ENCODE measurements at places on chromosomes 5 and 9. TPM values are rescaled to one million over a fixed set of nuclear protein-coding genes. Genes with fewer than 3 reads are reported as not detected.

The CDKN2B-AS1 gene
- polyA plus RNA-seq: not detected

The ZNF883 gene
- 0.92 TPM for polyA plus RNA-seq

The IL3 gene
- polyA plus RNA-seq: not detected

The CNTFR gene
- 2.2 TPM for polyA plus RNA-seq

The COMMD10 gene
- 32.4 TPM for polyA plus RNA-seq

The TMC1 gene
- 0.33 TPM for polyA plus RNA-seq

The ARID3C gene
- polyA plus RNA-seq: not detected

DNA sequence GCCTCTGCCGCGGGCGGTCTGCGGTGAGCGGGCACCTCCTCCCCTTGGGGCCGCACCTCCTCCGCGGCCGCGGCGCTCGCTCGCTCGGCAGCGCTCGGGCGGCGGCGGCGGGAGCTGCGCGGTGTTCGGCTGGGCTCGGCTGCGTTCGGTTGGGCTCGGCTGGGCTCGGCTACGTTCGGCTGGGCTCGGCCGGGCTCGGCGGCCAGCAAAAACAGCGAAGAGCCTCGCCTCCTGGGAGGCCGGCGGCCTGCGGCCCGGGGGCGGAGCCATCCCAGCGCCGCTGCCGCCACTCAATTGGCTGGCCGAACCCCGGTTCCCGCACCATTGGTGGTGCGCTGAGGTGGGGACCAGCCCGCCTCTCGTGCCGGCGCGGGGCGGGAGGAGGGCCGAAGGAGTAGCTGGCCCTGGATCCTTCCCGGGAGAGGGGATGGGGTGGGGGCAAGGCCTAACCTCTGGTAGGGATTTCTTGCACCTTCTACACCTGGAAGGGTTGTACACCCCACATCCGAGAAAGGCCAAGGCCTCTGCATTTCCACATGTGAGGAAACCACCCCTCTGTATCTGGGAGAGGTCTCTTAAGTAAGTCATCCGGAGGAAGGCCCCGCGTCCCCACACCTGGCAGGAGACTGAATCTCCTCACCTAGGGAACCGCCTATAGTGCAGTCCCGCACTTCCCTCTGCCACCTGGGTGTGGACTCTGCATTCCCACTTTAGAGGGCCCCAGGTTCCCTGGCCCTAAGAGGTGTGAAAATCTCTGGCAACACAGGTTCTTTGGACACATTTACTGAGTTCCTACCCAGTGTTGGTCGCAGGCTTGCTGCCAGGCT is at the start of gene ENHO:
ENHO (minus strand) TSS at position 20 of the 827 bp plus-strand sequence. CDS start 1,295 bp downstream, outside the sequence.
- H3K36me3 ChIP-seq: no peaks in the 10 kb centered on the region
- peak; percentile 98 for DNase-seq
- no peaks in the 10 kb centered on the region for H3K27me3 ChIP-seq
- H3K4me3 ChIP-seq: peak within 1 kb of the TSS; percentile 54
- peaks cover 17% of the 10 kb centered on the region for H3K4me1 ChIP-seq

DNA sequence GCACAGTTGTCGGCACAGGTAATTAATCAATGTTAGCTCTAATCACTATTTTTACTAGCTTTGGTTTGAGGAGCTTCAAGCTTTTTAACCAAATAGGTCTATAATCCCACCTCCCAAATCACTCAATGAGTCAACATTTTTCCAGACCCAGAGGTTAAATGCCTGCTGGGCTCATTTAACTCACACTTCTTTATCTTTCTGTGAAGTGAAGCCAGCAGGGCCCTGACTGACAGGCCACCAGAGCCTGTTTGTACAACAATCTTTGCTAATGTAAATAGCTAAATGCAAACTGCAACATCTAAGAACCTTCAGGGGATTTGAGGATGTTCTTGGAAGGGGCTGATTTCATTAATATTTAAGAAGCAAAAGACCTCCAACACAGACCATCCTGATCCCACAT is 98.4 kb upstream of the NREP start:
- H3K27ac ChIP-seq: no peak overlapping the region
- H3K27me3 ChIP-seq: no peaks in the 10 kb centered on the region
- no peaks in the 10 kb centered on the region for H3K36me3 ChIP-seq

DNA sequence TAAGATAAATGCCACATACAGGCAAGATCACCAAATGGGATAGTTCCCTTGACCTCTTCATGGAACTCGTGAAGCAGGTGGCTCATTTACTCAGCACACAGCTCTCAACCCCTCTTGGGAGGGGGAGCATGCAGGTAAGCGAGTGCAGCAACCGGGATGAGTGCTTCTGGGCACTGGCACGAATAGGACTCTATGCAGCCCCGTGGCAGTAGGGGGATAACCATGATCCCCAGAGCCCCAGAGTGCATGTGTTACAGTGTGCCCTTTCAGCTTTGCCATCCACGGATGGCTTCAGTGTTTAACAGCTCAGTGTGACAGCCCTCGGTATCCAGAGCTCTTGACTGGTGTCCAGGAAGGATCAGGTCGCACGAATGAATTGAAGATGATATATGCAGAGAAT is 1187.1 kb downstream of the CDH9 start:
- DNase-seq: no peak
- no peaks in the 10 kb centered on the region for H3K27me3 ChIP-seq
- no peak overlapping the region for H3K27ac ChIP-seq
- no peaks in the 10 kb centered on the region for H3K36me3 ChIP-seq
- no peak overlapping the region for H3K4me3 ChIP-seq
- no peaks in the 10 kb centered on the region for H3K4me1 ChIP-seq

DNA sequence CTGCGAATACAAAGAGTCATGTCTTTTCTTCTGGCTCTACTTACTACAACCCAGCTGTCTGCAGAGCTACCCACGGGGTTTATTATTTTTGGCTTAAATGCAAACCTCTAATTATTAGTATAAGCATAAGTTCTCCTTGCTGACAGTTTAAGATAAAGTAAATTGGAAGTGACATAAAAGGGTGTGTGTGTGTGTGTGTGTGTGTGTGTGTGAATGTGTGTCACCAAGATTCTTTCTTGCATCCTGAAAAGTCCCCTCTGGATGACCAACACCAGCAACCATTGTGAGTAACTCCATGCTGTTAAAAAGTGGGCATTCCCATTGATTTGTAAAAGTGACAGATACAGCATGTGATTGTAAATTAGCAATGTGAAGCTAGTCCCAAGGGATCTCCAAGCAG is 803.8 kb upstream of the ZNF608 start:
- no peaks in the 10 kb centered on the region for H3K27me3 ChIP-seq
- H3K4me3 ChIP-seq: no peak overlapping the region
- no peak overlapping the region for H3K27ac ChIP-seq
- no peaks in the 10 kb centered on the region for H3K36me3 ChIP-seq

- no peaks in the 10 kb centered on the region for H3K36me3 ChIP-seq
- no peak overlapping the region for H3K4me3 ChIP-seq
- peaks cover 6% of the 10 kb centered on the region for H3K4me1 ChIP-seq
- H3K27ac ChIP-seq: no peak overlapping the region
These were observed 33.7 kb downstream of the CAMK2A start for GRCh38 chr5:150255659-150256409.

- no peak overlapping the region for H3K27ac ChIP-seq
- peak overlapping the region; percentile 25 for H3K4me3 ChIP-seq
- no peaks in the 10 kb centered on the region for H3K27me3 ChIP-seq
- H3K36me3 ChIP-seq: no peaks in the 10 kb centered on the region
- peak; percentile 41 for DNase-seq
These were observed 1099.7 kb downstream of the DTWD2 start for GRCh38 chr5:117888688-117889087.

DNA sequence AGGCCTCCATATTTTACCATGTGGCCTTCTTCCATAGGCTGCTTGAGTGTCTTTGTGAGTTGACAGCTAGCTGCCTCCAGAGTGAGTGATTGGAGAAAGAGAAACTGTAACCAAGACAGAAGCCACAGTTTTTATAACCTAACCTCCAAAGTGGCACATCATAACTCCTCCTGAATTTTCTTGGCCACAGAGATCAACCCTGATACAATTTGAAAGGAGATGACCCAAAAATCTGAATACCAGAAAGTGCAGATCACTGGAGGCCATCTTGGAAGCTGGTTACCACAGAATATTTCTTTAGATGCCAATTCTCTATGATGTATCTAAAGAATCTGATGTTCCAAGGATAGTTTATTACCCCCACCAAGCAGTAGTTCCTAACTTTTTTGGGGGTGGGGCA is 254.3 kb upstream of the PDE4D start:
- no peaks in the 10 kb centered on the region for H3K27me3 ChIP-seq
- no peaks in the 10 kb centered on the region for H3K4me1 ChIP-seq
- H3K4me3 ChIP-seq: no peak overlapping the region
- no peak overlapping the region for H3K27ac ChIP-seq
- DNase-seq: no peak

DNA sequence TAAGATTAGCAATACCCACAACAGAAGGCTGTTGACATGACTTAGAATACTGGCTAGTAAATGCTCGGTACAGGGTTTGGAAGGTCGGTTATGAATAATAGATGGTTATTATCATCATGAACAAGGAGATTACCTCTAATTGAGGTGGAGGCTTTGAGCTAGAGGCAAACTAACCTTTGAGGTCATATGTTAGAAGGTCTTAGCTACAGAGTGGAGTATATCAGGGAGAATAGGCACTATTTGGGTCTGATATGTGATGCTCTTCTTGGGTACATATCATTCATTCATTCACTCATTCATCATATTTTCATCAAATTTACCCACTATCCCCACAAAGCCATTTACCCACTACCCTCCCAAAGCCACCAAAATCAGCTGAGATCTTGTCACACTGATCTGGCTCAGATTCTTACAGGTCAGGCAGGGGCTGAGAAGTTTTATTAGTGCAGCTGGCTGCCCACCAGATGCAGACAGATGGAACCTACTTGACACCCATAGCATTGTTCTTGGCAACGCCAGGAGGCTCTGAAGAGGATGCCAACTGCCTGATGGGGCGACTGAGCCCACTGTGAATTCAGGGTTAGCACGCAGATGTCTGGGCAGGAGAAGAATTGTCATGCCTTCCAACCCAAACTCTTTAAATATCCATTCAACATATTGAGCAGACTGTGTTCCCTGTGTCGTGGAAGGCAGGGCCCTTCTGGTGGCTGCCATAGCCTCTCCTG is 90.2 kb upstream of the SH3PXD2B start:
- H3K4me3 ChIP-seq: no peak overlapping the region
- H3K36me3 ChIP-seq: no peaks in the 10 kb centered on the region
- H3K4me1 ChIP-seq: no peaks in the 10 kb centered on the region
- DNase-seq: peak; percentile 11
- no peaks in the 10 kb centered on the region for H3K27me3 ChIP-seq

- H3K36me3 ChIP-seq: no peaks in the 10 kb centered on the region
- no peaks in the 10 kb centered on the region for H3K4me1 ChIP-seq
- H3K4me3 ChIP-seq: no peak overlapping the region
- DNase-seq: no peak
- no peaks in the 10 kb centered on the region for H3K27me3 ChIP-seq
- H3K27ac ChIP-seq: no peak overlapping the region
These were observed 171.2 kb upstream of the MPDZ start for GRCh38 chr9:13450723-13451122.

- DNase-seq: no peak
- no peaks in the 10 kb centered on the region for H3K36me3 ChIP-seq
- H3K4me3 ChIP-seq: no peak overlapping the region
- no peak overlapping the region for H3K27ac ChIP-seq
- H3K4me1 ChIP-seq: no peaks in the 10 kb centered on the region
- no peaks in the 10 kb centered on the region for H3K27me3 ChIP-seq
These were observed 510.2 kb downstream of the SPATA31D1 start for GRCh38 chr9:82498541-82499317.

- no peaks in the 10 kb centered on the region for H3K27me3 ChIP-seq
- H3K4me1 ChIP-seq: no peaks in the 10 kb centered on the region
- no peak for DNase-seq
- H3K4me3 ChIP-seq: no peak overlapping the region
- H3K27ac ChIP-seq: no peak overlapping the region
- H3K36me3 ChIP-seq: no peaks in the 10 kb centered on the region
These were observed 52.3 kb upstream of the JMY start for GRCh38 chr5:79183617-79184016.

- DNase-seq: no peak
- no peaks in the 10 kb centered on the region for H3K27me3 ChIP-seq
- no peak overlapping the region for H3K27ac ChIP-seq
- peaks cover 60% of the 10 kb centered on the region for H3K4me1 ChIP-seq
These were observed 92.5 kb downstream of the TLE1 start for GRCh38 chr9:81596679-81597418.

- H3K27me3 ChIP-seq: no peaks in the 10 kb centered on the region
- DNase-seq: no peak
- H3K4me3 ChIP-seq: no peak overlapping the region
- H3K4me1 ChIP-seq: no peaks in the 10 kb centered on the region
- no peak overlapping the region for H3K27ac ChIP-seq
These were observed 143.7 kb downstream of the ACER2 start for GRCh38 chr9:19552282-19553105.

- DNase-seq: no peak
- H3K4me3 ChIP-seq: no peak overlapping the region
- H3K4me1 ChIP-seq: no peaks in the 10 kb centered on the region
- H3K27me3 ChIP-seq: no peaks in the 10 kb centered on the region
- no peaks in the 10 kb centered on the region for H3K36me3 ChIP-seq
- H3K27ac ChIP-seq: no peak overlapping the region
These were observed 14.2 kb upstream of the CCNB1 start for GRCh38 chr5:69152731-69153130.

DNA sequence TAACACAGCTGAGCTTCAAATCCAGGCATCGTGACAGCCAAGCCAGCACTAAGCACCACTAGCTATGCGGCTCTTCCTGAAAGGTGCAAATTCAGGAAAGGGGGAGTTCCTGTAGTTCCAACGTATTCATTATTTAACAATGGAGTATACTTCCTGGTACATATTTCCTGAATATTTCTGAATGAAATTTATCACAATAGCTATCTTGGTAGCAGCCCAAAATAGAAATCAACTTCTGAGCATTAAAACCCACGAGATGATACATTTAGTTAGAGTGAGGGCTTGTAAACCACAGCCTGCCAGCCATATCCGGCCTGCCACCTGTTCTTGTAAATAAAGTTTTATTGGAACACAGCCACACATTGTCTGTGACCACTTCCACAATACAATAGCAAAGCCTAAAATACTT is 109.7 kb upstream of the RETREG1 start:
- H3K27ac ChIP-seq: peak overlapping the region; percentile 59
- no peaks in the 10 kb centered on the region for H3K36me3 ChIP-seq

DNA sequence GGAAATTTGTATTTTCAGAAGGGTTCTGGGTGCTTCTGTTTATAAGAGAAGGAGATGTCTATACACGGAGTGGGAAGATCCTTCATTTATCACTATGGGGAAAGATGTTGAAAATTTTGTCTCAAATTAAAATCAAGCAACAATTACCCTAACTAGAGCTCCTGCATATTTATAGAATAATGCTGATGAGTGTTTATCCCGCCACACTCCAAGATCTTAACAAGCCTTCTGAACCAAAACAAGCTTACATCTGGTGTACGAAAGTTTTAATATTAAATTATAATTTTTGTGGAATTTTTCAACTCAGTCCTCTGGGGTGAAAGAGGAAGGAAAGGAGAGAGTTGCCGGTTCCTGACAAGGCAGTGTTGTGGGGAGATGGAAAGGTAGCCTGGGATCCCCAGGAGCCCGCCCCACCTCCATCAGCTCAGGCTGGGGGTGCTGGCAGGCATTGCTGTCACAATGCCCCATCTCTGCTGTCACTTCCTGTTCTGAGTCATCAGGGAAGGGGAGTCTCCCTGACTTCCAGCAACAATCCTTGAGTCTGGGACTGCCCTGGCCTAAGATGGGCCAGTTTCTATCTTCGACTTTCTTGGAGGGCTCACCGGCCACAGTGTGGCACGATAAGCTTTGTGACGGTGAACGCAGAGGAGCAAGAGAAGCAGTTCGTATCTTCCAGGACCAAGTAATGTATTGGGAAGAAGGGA is 64.5 kb downstream of the ERAP1 start:
- peaks cover 28% of the 10 kb centered on the region for H3K4me1 ChIP-seq
- no peaks in the 10 kb centered on the region for H3K27me3 ChIP-seq
- no peak overlapping the region for H3K4me3 ChIP-seq
- no peak for DNase-seq

Data from stomach (tissue), 19 donors.